IMR-90 (cell line): ENCODE measurements at places on chromosomes 16 and 17. TPM values are rescaled to one million over a fixed set of nuclear protein-coding genes. Genes with fewer than 3 reads are reported as not detected.

Gene HAP1
- total RNA-seq, result under 0.01 TPM in 1 of 2 replicates, not detected in the other

Gene MPP2
- 1.9 and 3.2 TPM in 2 replicates for total RNA-seq

Gene RHOT1
- total RNA-seq, result 27.4 and 40.5 TPM in 2 replicates

Gene DNAH17
- total RNA-seq, result not detected in 2 replicates

Gene EMP2
- total RNA-seq, result 17.8 and 18.3 TPM in 2 replicates

GRCh38 chr17:74584292-74585060, 7.6 kb downstream of the CD300LD start:
- DNase-seq, result no peak

GRCh38 chr17:82231562-82232321, 2.9 kb downstream of the SLC16A3 start:
- DNase-seq, result peak; percentile 40

DNA sequence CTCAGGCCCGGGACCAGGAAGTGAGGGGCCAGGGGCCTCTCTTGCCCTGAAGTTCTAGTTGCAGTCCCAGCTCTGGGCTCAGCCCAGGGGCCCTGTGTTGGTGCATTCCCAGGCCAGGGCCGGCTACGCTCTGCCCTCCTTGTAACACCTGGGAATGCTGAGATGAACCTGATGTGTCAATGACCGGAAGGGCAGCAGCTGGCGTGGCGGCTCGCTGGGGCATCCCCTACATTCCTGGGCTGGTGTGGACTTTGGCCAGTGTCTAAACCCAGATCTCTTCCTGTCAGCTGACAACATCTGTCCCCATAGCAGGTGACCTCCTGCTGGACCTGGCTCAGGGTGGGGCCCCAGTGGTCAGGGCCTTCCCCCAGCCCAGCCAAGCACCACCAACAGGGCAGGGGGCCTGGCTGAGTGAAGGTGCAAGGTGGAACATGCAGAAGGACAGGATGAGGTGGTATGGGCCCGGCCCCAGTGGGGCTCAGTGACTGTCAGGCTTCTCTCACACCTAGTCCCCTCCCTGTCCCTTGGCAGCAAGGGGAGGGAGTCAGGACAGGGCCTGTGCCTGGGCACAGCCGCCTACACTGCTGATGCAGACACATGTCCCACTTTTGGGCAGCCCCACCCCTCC, 15.9 kb downstream of the FAM83G start:
- no peak for DNase-seq

DNA sequence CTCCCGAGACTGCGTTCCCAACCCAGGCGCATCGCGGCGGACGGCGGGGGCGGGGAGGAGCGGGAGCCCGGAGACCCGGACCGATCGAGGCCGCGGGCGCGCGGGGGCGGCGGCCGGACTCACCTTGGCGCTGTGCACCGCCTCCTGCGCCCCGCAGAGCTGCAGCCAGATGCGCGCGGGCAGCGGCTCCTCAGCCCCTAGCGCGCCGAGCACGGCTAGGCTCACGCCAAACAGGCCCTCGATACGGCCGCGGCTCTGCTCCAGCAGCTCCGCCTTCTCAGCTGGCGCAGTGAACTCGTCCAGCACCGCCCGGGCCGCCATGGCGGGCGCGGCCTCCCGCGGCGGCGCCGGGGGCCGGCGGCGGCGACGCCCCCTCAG, 339 bp downstream of the N4BP1 start:
- peak; percentile 54 for DNase-seq

- peak; percentile 49 for DNase-seq
Observed at GRCh38 chr17:78745407-78746088, 36.5 kb downstream of the CYTH1 start.

- no peak for DNase-seq
Observed at GRCh38 chr17:32855620-32856019, 21.3 kb downstream of the MYO1D start.

GRCh38 chr17:69501591-69502468, 87.3 kb downstream of the MAP2K6 start:
- DNase-seq, result peak; percentile 90

DNA sequence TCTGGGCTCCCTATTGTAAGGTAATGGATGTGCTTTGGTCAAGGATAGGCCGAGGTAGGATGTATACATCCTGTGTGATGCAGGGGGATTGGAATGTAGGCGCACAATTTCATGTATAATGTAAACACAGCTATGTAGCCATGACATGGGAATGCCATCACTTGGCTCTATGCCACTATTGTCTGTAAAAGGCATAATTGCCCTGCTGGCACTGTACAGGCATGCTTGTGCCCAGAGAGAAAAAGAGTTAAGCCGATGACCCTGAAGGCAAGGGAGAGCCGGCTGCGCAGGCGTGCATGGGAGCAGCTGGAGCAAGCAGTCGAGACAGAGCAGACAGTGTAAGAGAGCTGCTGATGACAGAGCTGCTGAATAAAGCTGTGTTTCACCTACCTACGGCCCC, 212.5 kb upstream of the CPHXL start:
- DNase-seq, result peak; percentile 67

DNA sequence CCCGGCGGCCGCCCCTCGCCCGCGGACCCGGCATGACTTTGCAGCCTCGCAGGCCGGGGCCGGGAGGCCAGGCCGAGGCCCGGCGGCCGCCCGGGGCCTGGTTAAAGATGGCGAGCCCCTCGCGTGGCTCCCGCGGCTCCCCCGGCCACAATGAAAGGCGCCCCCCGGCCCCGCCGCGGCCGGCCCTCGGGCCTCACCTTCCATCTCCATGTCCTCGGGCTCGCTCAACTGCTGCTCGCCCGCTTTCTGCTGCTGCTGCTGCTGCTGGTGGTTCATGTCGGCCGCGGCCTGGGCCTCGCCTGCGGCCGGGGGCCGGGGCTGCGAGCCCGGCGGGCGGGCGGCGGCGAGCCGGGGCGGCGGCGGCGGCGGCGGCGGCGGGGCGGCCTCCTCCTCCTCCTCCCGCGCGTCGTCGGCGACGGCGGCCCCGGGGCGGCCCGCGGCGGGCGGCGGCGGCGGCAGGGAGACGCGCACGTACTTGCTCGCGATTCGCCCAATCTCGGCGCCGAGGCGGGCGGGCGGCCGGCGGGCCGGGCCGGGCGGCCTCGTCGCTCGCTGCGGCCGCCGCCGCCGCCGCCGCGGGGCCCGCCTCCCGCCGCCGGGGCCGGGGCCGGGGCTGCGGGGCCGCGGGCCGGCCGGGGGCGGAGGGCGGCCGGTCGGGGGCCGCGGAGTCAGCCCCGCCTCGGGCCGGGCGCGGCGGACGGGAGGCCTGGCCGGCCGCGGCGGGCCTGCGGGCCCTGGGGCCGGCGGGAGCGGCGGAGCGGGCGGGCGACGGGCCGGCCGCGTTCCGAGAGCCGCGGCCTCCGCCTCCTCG, 491 bp downstream of the USP7 start:
- DNase-seq, result no peak

- peak; percentile 20 for DNase-seq
Observed at GRCh38 chr17:39200070-39200879, at the start of gene RPL19. TSS of gene RPL19 (plus strand) at chr17:39200283. CDS start at chr17:39200345, 62 bp downstream.

GRCh38 chr17:51911237-51911636, 247.3 kb downstream of the CA10 start:
- DNase-seq, result no peak

DNA sequence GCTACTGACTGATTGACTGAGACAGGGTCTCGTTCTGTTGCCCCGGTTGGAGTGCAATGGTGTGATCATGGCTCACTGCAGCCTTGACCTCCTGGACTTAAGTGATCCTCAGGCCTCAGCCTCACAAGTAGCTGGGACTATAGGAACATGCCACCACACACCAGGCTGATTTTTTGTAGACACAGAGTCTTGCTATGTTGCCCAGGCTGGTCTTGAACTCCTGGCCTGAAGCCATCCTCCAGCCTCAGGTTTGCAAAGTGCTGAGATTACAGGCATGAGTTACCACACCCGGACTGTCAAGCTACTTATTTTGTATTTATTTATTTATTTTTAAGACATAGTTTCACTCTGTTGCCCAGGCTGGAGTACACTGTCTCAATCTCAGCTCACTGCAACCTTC, 55.2 kb downstream of the METTL16 start:
- DNase-seq, result no peak

DNA sequence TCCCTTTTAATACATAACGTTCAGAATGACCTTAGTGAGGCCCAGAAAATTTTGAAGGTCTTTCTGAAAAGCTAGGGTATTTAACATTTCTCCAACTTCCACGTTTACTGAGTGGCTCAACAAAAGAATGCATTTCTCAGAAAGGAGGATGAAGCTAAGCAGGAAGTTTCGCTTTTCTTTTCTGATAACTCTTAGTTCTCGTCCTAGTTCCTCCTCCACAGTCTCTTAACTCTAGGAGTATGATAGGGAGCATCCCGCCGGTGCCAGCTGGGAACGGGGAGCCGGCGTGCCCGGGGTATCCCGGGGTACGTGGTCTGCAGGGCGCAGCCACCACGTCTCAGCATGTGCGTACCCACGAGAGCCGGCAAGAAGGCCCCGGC, 363 bp downstream of the KARS1 start:
- no peak for DNase-seq

GRCh38 chr17:8623591-8623990, 6.9 kb downstream of the MYH10 start:
- DNase-seq, result no peak

DNA sequence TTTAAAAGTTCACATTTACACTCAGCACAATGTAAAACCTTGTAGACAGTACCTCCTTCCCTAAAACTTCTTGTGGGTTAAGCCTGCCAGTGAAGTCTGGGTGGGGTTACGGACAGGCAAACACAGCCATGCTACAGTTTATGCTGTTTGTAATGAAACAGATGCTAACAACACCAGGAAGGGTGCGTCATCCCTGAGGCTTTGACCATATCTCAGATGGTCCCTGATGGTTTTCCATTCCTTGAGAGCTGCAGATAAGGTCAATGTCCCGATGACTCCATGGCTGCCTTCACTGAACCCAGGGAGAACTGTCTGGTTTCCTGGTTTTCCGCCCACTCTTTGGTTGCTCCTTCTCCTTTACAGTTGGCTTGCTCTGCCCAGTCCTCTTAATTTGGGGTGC, 29.1 kb downstream of the GAS7 start:
- DNase-seq, result no peak

DNA sequence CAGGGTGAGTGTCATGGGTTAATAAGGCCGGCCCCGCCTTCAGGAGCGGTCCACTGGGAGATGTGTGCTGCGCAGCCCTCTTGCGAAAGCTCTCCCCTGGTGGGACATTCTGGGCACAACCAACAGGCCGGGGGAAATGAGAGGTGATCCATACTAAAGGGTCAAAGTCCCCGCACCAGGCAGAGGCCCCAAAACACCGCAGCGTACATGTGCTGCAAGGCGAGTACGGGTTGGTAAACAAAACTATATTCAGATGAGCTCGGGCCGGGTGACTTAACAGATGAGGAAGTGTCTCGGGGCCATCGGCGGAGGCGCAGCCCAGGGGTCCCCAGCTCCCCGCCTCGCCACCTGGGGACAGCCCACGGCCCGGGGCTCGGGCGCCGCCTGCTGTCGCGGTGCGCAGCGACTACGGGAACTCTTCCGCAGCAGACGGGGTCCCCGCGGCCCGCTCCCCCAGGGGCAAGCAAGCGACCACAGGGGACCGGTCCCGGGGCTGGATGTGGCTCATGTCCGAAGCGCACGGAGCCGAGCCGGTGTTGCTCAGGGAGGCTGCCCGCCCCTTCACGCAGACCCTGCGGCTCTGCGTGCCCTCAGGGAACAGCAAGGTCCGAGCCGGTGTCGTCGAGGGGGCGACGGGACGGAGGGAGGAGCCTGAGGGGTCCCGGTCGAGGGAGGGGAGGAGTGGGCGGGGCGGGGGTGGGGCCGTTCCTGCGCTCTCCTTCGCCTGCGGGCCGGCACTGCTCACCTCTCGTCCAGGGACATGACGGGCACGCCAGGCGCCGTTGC, at the start of gene RAB37:
Gene RAB37 (plus strand): TSS at position 744 of the 786 bp plus-strand sequence. CDS start 17 bp downstream, at position 761.
- no peak for DNase-seq

GRCh38 chr17:78304549-78305037, 55.3 kb downstream of the SOCS3 start:
- DNase-seq, result no peak
